ENCODE measurements at places on chromosomes 12 and 14. TPM values are rescaled to one million over a fixed set of nuclear protein-coding genes. Genes with fewer than 3 reads are reported as not detected.

DNA sequence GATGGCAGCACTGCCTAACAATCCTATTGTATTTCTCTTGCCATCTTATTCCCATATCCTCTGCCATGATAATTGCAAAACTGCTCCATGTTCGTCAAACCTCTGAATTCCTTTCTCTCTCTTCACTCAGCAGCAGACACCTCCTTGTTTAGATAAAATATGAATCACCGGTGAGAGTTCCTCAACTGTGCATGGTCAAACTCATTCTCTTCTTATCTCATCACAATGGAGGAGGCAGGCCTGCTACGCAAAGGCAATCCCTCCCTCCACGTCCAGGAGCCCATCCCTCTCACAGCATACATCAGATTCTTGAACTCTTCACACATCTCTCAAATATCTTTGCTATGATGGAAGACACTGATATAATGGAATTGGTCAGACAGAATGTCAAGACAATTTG lies 90.1 kb upstream of the DAAM1 start:
- DNase-seq: no peak

The SINHCAF gene
- total RNA-seq: 46.8 TPM

DNA sequence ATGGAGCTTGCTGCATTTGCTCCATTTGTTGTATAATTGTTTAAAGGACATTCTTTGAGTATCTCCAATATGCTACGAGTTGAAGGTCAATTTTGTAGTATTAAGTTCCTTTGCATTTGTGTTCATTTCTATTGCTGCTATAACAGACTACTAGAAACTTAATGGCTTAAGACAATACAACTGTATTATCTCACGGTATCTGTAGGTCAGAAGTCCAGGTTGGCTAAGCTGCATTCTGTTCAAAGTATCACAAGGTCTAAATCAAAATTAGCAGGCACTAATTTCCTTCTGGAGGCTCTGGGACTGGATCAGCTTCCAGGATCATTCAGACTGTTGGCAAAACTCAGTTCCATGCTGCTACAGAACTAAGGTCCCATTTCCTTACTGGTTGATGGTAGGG lies 340.6 kb downstream of the GXYLT1 start:
- no peak for DNase-seq

DNA sequence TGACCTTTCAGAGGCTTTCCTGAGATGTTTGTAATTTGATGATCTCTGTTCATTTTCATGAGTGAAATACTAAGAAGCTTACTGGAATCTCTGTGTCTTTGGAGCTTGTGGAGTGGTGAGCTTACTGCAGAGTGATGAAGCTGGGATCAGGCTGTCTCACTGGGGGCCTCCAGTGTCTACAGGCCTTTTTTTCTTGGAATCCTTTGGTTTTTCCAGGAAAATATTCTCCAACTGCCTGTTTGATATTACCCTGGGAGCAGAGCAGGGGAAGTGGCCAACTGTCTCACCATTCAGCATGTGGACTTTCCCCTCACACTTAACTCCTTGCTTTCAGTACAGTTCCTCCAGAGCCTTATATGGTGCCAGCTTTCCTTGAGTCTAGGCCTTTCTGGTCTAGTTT lies 62.0 kb upstream of the KCNA1 start:
- no peak for DNase-seq

- no peak for DNase-seq
Measured at GRCh38 chr12:96861656-96862055, 45.4 kb upstream of the NEDD1 start.

- DNase-seq: no peak
Measured at GRCh38 chr12:113786107-113786506, 180.0 kb downstream of the RBM19 start.

- peak; percentile 84 for DNase-seq
Measured at GRCh38 chr12:5745251-5745888, 199.7 kb downstream of the ANO2 start.

The ITGA5 gene
- total RNA-seq: 10.7 TPM

DNA sequence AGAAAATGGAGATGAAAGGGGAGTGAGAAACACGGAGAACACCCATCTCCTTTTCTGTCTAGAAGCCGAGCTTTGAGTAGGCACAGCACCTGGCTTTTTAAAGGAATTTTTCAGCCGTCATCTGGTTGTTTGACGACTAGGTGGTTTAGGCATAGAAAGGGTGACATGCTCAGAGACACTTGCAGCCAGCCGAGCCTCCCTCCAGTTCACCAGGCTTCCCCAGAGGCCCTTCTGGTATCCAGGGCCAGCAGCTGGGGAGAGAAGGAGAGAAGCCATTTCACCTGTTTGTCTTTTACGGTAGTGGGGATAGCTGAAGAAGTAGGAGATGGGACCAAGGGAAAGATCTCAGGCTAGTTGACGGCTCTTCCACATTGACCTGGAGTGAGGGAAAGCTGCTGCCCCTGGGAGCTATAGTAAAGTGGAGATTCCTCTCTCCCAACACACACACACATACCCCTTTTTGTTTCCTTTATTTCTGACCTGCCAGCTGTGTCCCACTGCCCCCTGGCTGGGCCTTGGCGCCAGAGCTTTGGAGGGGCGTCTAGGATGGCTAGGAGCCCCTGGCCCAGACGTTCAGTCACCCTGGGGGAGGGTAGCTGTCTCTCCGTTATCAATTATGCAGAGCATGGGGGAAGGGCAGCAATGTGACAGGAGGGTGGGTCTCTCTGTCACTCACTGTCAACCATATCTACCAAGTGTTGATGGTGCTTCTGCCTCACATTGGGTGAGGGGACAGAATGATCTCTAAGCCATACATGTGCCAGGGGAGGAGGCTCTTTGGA lies 5.5 kb downstream of the MAP3K12 start:
- no peak for DNase-seq

DNA sequence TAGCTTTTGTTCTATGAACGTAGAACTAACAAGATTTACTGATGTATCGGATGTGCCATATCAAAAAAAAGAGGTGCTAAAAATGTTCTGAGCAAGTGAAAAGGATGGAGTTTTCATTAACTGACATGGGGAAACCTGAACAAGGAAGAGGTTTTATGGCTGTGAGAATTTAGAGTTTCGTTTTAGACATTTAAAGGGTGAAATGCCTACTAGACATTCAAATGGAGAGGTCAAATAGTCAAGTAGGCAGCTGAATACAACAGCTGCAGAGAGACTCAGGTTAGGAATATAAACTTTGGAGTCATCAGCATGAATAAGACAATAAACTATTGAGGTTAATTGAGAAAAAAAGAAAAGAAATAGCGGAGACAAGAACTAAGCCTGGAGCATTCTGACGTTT lies 364.9 kb upstream of the GARIN6 start:
- DNase-seq: no peak

DNA sequence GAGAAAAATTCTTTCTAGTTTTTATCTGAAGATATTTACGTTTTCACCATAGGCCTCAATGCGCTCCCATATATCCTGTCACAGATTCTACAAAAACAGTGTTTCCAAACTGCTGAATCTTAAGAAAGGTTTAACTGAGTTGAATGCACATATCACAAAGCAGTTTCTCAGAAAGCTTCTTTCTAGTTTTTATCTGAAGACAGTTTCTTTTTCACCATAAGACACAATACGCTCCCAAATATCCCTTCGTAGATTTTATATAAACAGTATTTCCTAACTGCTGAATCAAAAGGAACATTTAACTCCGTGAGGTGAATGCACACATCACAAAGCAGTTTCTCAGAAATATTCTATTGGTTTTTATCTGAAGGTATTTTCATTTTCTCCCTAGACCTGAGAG lies 385.5 kb downstream of the ALG10 start:
- no peak for DNase-seq

GRCh38 chr14:102980409-102980810 lies 57.9 kb downstream of the AMN start:
- no peak for DNase-seq

The PLEKHG3 gene
- total RNA-seq: 20.1 TPM

The C12orf54 gene
- total RNA-seq: 77.1 TPM

The PELI2 gene
- 27.6 TPM for total RNA-seq

The NCOR2 gene
- total RNA-seq: 212 TPM
